GM12878 (cell line): ENCODE measurements at places on chromosomes 7 and 10. TPM values are rescaled to one million over a fixed set of nuclear protein-coding genes. Genes with fewer than 3 reads are reported as not detected.

Gene ICA1
- 2.9 and 3.0 TPM in 2 replicates for total RNA-seq

Gene ADAM22
- 13.3 and 14.3 TPM in 2 replicates for total RNA-seq

Gene RSPH10B
- 0.35 TPM in 1 of 2 replicates, not detected in the other for total RNA-seq

Gene COL17A1
- 0.05 TPM in 1 of 2 replicates, not detected in the other for total RNA-seq

Gene MPP7
- total RNA-seq: 0.08 and 0.15 TPM in 2 replicates

Gene HOXA10
- total RNA-seq: not detected in 2 replicates
